CD4-positive, alpha-beta T cell treated with Interleukin-17A for 1 hour (primary cell): ENCODE measurements at places on chromosomes 4 and X.
A peak's percentile ranks its signal among the peaks of the same experiment; 100 is the strongest.

DNA sequence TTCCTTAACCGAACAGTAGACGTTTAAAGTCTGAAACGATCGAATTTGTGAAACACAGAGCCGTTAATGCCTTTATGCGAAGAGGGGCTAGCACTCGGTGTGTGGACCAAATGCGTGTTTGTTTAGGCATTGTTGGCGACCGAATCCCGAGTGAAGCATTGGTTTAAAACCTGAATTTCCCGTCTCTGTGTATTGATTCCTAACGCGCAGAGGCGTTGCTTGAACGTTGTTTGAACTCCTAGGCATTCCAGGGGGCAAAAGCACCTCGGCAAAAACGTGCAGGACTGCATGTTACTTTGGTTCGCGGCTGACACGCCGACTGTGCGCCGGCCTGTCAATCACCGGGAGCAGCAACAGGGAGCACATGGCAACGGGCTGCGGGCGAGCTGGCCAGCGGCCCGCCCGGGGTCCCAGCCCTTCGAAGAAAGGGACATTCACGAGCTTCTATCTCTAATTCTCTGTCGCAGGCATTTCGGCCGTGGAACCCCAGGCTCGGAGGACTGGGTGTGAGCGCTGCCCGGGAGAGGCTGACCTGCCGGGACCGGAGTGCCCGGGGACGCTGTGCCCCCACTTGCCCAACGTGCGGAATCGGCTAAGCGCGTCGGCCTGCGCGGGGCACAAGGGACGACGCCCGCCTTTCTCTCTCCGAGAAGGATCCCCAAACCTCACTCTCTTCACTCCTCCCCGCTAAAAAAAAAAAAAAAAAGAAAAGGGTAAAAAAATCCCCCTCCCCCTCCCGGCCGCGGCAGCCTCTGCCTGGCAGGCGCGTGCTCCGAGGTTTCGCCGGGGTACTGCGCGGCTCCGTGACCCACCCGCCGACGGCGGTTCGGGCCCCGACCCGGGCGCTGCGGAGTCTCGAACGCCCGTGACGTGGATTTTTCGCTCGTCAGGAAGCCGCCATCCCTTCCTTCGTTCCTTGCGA is 810 bp downstream of the SPRY1 start:
- DNase-seq = peak; percentile 46

DNA sequence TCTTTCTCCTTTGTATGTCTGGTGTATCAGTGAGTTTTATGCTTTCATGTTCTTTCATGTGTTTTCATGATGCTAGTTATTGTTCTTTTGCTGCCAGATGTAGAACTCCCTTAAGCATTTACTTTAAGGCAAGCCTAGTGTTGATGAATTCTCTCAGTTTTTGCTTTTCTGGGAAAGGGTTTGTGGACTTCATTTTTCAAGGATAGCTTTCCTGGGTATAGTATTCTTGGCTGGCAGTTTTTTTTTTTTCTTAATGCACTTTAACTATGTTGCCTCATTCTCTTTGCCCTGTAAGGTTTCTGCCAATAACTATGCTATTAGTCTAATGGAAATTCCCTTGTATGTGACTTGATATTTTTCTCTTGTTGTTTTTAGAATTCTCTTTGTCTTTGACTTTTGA is 77.1 kb downstream of the GPAT3 start:
- no peak for DNase-seq

GRCh38 chr4:3215733-3216132 is 33.2 kb upstream of the MSANTD1 start:
- DNase-seq = no peak

DNA sequence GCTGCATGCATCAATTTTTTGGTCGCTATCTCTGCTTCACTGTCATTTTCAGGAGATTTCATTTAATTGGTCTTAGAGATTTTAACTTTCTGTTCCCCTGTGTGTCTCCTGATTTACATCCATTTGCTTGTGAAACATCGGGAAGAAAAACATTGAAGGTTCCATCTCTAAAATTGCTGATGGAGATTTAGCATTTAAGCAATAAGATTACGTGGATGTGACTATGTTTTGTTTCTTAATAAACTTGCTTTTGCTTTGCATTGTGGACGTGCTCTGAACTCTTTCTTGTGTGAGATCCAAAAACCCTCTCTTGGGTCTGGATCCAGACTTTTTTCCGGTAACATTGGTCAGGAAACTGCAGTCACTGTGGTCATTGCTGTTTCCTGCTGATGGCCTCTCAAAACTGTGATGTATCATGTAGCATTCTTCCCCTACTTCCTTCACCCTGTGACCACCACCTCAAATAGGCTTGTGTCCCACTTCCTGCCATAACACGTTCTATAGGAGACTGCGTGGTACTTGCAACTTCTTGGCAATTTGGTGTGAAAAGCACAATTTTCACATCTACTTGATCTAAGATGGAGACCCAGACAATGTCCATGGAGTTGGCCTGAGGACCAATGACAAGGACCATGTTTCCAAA is 4.9 kb downstream of the CXCL2 start:
- no peak for DNase-seq

DNA sequence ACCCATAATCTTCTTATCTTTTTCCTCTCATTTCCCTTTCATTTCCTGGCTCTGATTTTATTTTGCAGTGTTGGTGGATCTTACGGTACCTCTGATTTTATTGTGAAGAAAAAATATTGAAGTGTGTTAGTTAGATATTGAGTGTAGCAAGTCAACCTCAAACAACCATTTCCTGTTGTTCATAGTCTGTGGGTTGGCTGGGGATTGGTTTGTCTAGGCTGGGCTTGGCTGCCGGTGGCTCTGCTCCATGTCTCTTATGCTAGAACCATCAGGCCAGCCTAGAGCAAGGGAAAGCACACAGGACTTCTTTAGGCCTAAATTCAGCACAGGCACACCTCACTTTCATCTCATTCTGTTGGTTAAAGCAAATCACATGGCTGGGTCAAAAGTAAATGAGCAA is 383.1 kb upstream of the LCORL start:
- no peak for DNase-seq

DNA sequence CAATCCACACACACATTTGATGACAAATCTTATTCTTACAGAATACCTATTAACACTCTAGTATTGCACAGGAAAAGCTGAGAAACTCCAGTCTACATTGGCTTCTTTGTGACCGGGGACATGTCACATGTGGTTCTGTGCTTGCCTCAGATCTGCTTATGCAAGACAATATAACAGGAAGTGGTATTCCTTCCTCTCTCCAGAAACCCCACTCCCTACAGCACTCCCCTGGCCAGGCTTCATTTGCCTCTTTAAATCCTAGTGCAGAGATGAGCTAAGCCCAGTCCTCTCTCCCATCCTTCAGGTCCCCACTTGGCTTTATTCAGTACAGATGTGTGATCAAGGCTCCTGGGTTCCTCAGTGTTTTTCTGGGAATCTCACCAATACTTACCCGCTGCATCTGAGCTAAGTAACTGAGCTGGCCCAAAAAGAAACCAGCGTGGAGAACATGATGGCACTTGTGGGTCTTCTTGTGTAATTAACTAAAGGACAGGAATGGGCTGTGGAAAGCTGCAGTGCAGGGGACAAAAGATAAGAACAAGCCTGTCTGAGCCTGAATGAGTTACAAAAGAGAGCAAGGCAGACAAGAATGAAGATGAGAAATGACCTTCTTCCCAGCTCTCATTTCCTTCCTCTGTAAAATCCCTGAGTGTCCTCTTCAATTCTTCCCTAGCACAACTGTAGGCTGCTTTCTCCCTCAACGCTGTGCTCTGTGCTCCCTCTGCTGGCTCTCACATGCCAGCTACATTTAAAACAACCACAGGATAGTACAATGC is 105.6 kb downstream of the HNRNPD start:
- peak; percentile 60 for DNase-seq

DNA sequence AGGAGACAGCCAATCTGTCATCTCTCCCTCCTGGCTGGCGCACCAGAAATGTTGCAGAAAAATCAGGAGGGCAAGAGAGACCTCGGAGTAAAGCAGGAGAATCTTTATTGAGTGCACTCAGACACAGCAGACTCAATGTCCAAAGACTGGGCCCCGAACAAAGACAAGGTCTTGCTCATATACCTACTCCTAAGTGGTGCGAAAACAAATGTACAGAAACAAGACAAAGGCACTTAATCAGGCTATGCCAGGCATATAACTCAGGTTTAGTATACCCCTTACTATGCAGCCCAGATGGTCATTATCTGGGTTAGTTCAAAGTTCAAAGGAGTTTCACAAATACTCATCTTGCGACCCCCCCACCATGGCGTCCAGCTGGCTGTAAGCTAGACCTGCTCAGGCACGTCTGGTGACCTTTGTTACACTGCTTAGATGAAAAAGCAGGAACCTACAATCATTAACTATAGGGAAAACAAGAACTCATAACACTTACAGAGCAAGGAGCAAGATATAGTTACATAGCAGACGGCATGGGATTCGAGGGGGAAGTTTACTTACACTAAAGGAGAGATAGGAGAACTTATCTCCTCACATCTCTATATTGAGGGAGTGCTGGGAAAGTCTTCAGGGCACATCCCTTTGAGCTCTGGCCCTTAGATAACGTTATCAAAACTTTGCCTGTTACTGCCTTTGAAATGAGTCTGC is 27.5 kb downstream of the SULT1E1 start:
- no peak for DNase-seq

DNA sequence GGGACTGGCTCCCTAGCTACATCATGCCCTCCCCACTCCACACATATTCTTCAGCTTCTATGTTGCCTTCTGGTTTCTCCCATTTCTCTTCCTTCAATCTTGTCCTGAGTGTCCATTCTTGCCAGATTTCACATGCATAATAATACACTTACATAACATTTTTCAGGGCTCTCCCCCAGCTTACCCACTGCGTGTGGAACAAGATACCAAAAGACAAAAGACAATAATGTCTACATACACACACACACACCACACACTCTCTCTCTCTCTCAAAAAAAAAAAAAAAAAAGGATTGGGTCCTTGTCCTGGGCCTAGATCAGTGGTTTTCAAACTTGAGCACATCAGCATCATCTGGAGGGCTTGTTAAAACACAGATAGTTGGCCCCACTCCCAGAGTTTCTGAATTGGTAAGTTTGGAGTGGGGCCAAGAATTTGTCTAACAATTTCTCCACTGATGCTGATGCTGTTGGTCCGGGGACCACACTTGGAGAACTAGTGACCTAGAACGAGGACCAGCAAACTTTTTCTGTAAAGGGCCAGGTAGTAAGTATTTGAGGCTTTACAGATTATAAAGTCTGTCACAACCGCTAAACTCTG is 6.5 kb upstream of the SMARCA1 start:
- no peak for DNase-seq

GRCh38 chrX:20224814-20225487 is 41.8 kb downstream of the RPS6KA3 start:
- DNase-seq = no peak

GRCh38 chrX:10326578-10326977 is 169.8 kb downstream of the CLCN4 start:
- DNase-seq = no peak

GRCh38 chr4:24559032-24559821 is 25.1 kb downstream of the DHX15 start:
- no peak for DNase-seq

- DNase-seq = no peak
Measured at GRCh38 chrX:24902806-24903205, 113.0 kb downstream of the ARX start.

DNA sequence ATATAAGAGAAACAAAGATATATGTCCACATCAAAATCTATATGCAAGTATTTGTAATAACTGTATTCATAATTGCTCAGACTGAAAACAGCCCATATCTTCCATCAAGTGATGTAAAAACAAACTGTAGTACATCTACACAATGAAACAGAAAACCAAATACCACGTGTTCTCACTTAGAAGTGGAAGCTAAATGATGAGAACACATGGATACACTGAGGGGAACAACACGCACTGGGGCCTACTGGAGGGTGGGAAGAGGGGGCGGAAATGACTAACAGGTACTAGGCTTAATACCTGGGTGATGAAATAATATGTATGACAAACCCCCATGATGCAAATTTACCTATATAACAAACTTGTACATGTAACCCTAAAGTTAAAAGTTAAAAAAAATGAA is 42.7 kb downstream of the UBA6 start:
- no peak for DNase-seq

GRCh38 chrX:10146346-10146745 is 10.4 kb upstream of the CLCN4 start:
- no peak for DNase-seq

DNA sequence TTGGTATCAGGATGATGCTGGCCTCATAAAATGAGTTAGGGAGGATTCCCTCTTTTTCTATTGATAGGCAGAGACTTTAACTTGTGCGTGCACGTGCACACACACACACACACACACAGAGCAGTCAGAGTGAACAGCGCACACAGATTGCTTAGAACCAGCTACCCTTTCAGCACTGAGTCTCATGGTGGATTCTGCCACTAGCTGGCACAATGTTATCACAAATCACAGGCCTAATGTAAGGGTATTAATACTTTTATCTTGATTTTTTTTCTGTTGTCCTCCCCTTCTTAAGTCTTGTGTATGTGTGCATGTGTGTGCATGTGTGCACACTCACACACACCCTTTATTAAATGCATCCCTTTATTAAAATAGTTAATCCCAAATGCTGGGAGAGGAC is 53.2 kb downstream of the HADH start:
- DNase-seq = no peak

DNA sequence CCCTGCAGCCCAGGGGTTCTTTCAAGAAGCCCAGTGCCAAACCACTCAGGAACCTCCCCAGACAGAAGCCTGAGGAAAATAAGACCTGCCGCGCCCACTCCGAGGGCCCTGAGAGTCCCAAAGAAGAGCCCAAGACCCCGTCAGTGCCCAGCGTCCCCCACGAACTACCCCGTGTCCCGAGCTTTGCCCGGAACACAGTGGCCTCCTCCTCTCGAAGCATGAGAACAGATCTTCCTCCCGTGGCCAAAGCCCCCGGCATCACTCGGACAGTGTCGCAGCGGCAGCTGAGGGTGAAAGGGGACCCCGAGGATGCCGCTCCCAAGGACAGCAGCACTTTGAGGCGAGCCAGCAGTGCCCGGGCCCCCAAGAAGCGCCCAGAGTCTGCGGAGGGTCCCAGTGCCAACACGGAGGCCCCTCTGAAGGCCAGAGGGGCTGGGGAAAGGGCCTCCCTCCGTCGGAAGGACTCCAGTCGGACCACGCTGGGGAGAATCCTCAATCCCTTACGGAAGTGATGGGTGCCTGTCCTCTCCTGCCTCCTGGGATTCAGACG is 40.2 kb downstream of the FHDC1 start:
- no peak for DNase-seq
